Anterior cingulate cortex (tissue), 58 donors: ENCODE measurements at places on chromosomes 16 and 17.

GRCh38 chr16:57628008-57628781, at the start of gene ADGRG1:
TSS of gene ADGRG1 (plus strand) at chr16:57628630. CDS start at chr16:57650288, 21,658 bp downstream.
- peak; percentile 84 for DNase-seq

GRCh38 chr17:72362376-72363088, 241.7 kb downstream of the SOX9 start:
- no peak for DNase-seq

GRCh38 chr16:27322858-27323780, 9.3 kb downstream of the IL4R start:
- DNase-seq, result no peak

- no peak for DNase-seq
Observed at GRCh38 chr17:28501421-28502284, 4.5 kb upstream of the FOXN1 start.

- no peak for DNase-seq
Observed at GRCh38 chr16:69399361-69399760, 13.6 kb upstream of the TERF2 start.

DNA sequence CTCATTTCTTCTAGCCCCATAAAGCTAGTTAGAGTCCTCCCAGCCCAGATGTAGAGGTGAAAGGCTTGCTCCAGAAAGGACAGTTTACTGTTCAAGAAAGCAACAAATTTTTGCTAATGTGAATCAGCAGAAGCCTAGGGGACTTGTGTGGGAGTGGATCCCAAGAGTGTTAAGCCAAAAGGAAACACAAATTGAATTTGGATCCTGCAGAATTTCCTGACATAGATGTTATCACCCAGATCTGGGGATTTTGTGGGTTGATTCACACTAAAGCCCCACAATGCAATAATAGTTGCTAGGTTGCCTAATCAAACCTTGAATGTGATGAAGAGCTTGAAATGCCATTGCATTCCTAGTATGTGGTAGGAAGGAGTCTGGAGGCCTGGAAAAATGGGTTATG, 135.2 kb upstream of the HS3ST3A1 start:
- DNase-seq, result no peak

DNA sequence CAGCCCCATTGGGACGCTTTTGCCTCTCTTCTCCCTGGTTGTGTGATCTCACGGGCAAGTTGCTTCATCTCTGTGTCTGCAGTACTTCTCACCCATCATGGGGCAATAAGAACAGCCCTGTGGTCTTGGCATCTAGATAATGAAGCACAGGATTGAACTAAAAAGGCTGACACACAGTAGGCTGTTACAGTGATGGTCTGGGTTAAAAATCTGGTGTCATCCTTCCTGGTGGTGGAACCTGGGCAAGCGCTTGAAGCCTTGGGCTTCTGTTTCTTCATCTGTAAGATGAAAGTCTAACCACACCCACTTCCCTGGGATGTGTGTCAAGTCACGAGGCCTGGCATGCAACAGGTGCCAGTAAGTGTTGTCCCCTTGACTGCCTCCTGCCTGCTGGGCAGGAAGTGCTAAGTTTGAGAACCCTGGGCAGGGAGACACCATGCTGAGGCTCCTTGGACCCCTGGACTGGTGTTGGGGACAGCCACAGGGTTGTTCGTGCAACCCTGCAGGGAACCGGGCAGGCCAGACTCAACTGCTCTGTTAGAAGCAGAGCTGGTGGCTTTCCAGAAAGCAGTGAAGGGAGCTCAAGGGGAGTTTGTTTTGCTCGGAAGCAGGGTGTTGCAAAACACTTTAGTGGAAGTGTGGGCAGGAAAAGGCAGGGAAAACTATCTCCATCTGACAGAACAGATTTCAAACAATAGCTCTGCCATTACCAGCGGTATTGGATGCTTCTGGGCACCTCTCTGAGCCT, 5.9 kb upstream of the MAP2K3 start:
- DNase-seq, result no peak

- DNase-seq, result peak; percentile 99
Observed at GRCh38 chr17:18038861-18039534, at the start of the genes ATPAF2 and GID4. TSS of gene ATPAF2 (minus strand) at chr17:18039168. CDS start at chr17:18039013, 155 bp downstream. TSS of gene GID4 (plus strand) at chr17:18039408. CDS start at chr17:18039465, 57 bp downstream.

DNA sequence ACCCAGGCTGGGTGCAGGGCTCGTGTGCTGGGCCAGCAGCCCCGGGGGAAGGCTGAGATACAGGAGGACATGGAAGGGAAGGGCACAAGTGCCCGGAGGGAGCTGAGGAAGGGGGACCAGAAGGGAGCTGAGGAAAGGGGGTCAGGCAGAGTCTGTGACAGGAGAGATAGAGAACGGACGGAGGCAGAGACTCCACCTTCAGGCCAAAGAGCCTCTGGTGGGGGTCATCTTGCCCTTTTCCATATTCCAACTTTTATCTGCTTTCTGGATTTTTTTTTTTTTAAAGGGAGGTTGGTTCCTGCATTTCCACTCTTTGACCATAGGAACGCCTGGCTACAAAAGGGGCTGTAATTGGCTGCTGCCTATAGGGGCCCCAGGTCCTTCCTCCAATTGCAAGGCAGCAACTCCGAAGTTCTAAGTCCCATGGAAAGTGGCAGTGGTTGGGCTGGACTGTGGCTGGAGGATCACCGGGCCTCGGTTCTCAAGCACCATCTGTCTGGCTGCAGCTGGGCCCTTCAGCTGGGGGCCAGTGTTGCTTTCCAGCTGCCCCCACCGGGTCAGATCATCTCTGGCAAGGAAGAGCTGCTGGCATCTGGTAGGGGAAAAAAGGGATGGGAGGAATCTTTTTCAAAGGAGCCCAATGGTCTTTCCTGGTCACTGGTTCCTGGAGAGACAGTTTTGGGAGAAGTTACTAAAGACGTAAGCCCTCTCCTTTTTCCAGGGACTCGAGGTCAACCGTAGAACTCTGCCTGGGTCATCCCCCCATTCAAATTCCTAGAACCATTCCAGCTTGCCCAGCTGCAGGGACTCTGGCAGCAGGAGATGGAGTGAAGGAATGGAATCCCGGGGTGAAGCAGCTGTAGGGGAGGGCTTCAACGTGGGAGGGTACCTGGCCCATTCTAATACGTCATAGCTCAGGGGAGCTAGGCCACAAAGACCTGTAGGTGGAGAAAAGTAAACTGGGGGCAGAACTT, 13.1 kb upstream of the MRPS23 start:
- DNase-seq, result no peak

- DNase-seq, result no peak
Observed at GRCh38 chr17:36892112-36892838, 45.0 kb upstream of the LHX1 start.

- no peak for DNase-seq
Observed at GRCh38 chr16:29729116-29729521, 16.7 kb downstream of the C16orf54 start.

GRCh38 chr16:57747091-57747490, 11.5 kb downstream of the KATNB1 start:
- DNase-seq, result no peak

DNA sequence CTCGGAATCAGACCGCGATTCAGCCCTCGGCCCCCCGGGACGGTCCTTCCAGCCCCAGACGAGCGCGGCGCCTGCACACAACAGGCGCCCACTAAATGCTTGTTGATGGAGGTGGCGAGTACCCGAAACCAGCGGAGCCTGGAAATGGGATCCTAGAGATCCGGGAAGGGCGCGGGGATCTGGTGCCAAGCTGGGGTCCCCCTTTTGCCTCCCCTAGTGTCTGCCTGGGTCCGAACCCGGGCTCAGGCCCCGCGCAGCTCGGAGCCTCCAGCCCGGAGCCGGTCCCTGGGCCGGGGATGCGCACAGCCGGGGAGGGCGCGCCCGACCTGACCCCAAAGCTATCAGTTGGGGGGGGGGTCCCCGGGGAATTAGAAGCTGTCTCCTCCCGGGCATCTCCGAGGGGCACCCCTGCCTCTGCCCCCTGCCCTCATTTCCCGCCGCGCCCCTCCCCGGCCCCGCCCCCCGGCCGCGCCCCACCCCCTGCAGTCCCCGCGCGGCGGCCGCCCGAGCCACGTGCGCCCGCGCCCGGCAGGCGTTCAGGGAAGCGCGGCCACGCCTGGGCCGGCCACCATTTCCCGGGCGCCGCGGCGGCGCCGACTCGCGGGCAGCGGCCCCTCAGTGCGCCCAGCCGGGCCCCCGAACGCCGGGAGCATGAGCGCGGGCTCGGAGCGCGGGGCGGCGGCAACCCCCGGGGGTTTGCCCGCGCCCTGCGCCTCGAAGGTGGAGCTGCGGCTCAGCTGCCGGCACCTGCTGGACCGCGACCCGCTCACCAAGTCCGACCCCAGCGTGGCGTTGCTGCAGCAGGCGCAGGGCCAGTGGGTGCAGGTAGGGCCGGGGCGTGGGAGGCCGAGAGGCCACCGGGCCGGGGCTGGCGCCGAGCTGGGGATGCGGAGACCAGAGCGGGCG, at the start of gene CPNE7:
CPNE7 (plus strand) TSS at position 512 of the 906 bp plus-strand sequence; CDS start at position 652, 140 bp downstream.
- DNase-seq, result no peak

GRCh38 chr17:63491413-63491812, 14.6 kb downstream of the ACE start:
- DNase-seq, result no peak

- no peak for DNase-seq
Observed at GRCh38 chr17:80855948-80856862, 135.4 kb upstream of the CHMP6 start.

DNA sequence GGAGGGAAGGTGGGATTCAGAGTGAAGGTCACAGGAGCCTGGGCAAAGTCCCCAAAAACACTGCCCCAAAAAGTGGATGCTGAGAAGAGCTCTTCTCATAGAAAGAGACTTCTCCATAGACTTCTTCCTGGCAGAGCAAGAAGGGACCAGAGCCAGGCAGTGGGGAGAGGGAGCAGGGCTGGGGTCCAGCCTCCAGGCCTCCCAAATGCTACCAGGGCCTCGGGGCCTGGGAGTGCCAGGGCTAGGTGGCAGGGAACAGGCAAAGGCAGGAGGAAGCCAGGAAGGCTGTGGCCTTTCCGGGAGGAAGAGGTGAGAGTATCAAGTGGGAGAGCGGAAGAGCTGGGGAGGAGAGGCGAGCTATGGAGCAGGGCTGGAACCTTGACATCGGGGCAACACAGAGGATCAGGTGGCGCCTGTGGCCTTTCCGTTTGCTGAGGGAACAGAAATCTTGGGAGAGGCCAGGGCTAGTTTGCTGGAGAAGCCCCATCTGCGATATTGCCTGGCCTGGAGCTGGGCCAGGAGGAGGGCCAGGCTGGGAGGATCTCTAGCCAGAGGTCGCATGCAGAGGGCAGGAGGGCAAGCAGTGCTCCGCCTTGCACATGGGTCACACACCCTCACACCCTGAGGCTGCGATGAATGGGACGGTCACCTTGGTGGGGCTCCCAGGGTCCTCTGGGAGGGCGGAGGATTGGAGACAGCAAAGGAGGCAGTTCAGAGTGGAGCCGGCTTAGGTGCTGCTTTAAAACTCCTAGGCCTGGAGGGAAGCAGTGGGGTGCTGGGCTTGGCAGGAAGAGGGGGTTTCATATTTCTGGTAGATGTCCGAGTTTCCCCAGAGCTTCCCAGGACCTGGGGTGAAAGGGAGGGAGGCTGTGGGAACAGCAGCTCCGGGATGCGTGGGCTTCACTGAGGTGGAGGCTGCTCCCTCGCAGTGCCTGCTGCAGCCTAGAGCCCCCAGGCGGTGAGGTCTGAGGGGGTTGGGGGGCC, 3.4 kb downstream of the SLC16A5 start:
- no peak for DNase-seq

DNA sequence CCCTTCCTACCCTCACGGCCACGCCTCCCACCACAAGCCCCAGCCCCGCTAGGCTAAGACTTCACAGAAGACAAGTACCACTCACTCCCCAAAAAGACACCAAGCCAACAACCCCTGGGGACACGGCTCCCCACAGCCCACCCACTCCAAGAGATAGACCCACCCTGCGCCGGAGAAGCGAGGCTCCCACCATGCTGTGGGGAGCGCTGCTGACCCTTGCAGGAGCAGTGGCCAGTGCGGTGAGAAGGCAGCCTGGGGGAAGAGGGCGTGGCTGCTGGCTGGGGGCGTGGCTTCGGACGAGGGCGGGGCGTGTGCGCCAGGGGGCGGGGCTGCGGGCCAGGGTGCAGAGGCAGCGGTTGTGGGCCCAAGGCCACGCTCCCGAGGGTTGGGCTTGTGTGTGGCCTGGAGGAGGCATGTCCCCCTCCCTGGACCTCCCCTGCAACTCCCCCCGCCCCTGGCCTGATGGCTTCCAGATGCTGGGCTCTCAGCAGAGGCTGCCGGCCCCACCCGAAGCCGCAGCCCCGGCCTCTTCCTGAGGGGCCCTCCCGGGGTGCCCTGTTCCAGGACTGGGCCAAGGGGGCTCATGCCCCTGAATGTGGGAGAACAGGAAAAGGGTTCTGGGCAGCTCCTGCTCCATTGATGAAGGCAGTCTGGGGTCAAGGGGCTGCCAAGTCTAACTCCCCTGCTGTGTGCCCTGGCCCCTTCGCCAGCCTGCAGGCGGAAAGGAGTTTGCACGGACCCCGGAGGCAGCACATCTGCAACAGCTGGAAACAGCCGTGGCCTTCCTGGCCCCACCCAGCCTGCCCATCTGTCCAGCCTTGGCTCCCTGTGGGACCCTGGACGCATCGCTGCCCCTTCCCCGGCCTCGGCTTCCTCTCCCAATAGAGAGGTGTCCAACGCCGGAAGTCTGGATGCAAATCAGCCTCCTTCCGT, 9.1 kb downstream of the TFAP4 start:
- DNase-seq, result no peak

- DNase-seq, result no peak
Observed at GRCh38 chr17:385178-385835, 32.7 kb upstream of the RPH3AL start.

DNA sequence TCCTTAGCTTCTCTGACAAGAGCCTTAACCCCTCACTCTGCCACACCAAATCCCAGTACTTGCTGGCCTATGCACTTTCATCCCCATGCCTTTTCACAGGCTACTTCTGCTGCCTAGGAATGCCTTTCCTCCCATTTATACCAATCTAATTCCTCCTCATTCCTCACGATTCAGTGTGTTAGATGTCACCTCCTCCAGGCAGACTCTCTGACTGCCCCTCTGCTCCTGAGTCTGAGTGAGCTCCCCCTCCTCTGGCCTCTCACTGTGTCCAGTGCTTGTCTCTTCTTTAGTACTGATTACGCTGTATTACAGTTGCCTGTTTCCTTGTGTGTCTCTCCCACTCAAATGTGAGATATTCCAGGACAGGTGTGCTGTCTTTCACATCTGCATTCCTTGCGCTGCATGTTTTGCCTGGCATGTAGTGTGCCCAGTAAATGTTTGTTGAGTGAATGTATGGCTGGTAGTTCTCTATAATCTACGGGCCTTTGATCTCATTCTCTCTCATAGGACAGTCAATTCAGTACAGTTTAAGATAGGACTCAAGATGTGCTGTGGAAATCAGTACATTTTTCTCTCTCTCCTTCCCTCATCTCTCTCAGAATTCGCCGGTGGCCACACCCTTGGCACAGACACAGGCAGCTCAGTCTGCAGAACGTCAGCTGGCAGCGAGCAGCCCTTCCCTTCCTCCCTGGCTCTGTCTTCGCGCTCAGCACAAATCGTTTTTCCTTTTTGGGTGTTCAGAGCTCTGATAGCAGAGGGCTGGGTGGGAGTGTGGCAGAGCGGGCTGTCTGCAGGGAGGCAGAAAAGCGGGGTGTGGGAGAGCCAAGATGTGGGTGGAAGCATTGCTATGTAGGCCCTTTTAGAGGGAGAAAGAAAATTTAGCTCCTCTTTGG, 18.5 kb downstream of the ARL4D start:
- peak; percentile 82 for DNase-seq

DNA sequence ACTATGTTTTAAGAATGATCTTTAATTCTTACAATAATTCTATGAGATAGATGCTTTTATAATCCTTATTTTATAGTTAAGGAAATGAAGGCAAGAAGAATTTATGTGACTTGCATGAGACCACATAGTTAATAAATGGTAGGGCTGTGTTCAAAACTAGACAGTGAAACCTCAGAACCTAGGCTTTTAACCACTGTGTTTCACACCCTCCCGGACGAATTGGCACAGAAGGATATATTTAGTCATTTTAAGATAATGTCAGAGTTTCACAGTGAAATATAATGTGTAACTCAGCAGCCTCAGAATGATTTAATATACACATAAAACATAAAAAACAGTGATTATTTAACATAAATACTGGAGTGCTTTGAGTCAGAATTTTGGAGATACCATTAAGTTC, 57.0 kb downstream of the NSRP1 start:
- no peak for DNase-seq

GRCh38 chr17:15321556-15322251, 19.7 kb downstream of the TEKT3 start:
- no peak for DNase-seq
